ENCODE measurements at places on chromosomes 3 and 15.
A peak's percentile ranks its signal among the peaks of the same experiment; 100 is the strongest.

DNA sequence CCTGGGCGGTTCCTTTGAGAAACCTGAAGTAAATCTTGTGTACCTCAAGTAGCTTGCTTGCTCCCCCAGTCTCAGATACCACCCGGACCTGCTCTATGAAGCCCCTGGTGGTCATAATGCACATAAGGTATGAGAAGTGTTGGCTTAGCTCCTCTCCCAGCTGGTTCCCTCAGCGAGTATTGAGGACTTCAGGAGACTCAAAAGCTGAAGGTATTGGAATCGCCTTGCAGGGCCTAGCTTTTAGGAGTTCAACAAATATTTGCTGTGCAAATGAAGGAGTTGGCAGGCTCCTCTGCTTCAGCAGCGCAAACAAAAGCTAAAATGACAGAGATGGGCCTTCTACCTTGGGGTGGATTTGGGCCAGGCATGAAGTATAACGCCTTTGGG is 1.7 kb downstream of the CMTM8 start:
- DNase-seq: peak; percentile 67

GRCh38 chr3:22263042-22263441 is 512.0 kb upstream of the ZNF385D start:
- DNase-seq: no peak

GRCh38 chr3:69448877-69449276 is 63.0 kb upstream of the FRMD4B start:
- DNase-seq: no peak

GRCh38 chr3:144626835-144627234 is 655.2 kb downstream of the DIPK2A start:
- DNase-seq: no peak

DNA sequence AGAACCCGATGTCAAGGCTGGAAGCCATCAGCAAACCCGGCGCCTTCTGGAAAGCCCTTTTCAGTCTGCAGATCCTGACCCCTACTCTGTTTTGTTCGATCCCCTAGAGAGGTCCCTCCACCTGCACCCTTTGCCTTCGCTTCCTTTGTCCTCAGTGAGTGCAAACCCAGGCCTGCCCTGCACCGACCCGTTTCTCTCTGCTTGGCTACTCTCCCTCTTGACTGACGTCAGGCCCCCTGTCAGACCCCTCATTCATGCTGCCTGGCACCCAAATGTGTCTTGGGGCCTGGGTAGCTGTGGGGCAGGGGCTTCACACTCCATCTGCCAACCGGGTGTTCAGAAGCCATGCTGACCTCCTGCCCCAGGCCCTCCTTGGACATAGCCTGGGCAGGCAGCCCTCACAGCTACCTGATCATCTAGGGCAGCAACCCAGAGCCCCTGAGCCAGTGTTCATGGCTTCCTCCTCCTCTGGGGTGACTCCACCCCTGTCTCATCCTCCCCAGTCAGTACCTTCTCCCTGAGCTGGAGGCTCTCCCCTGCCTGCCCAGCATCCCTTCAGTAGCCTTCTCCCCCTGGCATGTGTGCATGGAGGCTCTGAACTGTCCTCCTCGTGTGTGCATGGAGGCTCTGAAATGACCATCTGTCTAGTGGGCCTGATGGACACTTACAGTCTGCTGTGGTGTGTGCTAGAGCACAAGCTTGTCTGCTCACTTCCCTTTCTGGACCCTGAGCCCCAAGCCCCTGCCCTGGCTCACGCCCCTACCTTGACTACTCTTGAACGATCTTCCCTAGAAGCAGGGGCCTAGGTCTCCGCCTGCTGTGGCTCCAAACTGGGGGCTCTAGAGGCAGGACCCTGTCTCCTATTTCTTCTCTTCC is 69.4 kb downstream of the EXOG start:
- DNase-seq: no peak

DNA sequence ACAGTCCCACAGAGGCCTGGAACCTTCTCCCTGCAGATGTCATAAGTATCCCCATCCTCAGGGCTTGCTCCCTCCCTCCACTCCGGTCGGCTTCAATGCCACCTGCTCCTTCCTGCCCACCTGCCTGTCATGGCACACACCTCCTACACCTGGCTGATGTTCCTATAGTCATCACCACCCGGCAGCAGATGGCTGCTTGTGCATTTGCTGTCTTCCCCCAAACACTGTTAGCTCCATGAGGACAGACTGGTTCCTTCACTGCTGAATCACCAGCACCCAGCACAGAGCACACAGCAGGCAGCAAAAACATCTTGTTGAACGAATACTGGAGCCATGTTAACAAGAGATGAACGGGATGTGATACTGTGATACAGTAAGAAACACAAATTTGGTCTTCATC is 14.8 kb downstream of the TARS3 start:
- no peak for DNase-seq

- DNase-seq: peak; percentile 64
Measured at GRCh38 chr15:78055919-78056713, 21.4 kb downstream of the TBC1D2B start.

- DNase-seq: no peak
Measured at GRCh38 chr3:84442533-84442932, 516.3 kb upstream of the CADM2 start.
